ENCODE measurements at places on chromosomes 6 and 20. TPM values are rescaled to one million over a fixed set of nuclear protein-coding genes. Genes with fewer than 3 reads are reported as not detected.

The CRISP3 gene
- total RNA-seq: not detected

The BNIP5 gene
- total RNA-seq: not detected

The TUBE1 gene
- total RNA-seq: 14.2 TPM

The DLL1 gene
- 18.8 TPM for total RNA-seq

The APCDD1L gene
- total RNA-seq: 4.4 TPM

The FUT9 gene
- not detected for total RNA-seq

The PCSK2 gene
- not detected for total RNA-seq

The AKAP7 gene
- 3.4 TPM for total RNA-seq

The SLCO4A1 gene
- 2.3 TPM for total RNA-seq

The UBE2C gene
- total RNA-seq: 148 TPM

The GTSF1L gene
- total RNA-seq: not detected

The PTCRA gene
- total RNA-seq: not detected

The PANK2 gene
- total RNA-seq: 35.4 TPM

The ADISSP gene
- 77.4 TPM for total RNA-seq

The TRERF1 gene
- total RNA-seq: 10.9 TPM

The PRR18 gene
- not detected for total RNA-seq

The PKIB gene
- total RNA-seq: 2.9 TPM

The CCN5 gene
- total RNA-seq: not detected

The HLA-DQB1 gene
- 1.7 TPM for total RNA-seq

The SEL1L2 gene
- total RNA-seq: not detected

The EYA4 gene
- total RNA-seq: not detected

The PRICKLE4 gene
- 0.42 TPM for total RNA-seq

The SLC22A16 gene
- total RNA-seq: not detected

The B3GAT2 gene
- total RNA-seq: not detected

The SOX18 gene
- not detected for total RNA-seq

The ITCH gene
- 85.9 TPM for total RNA-seq

The TCP11 gene
- total RNA-seq: not detected

The PRDM1 gene
- total RNA-seq: 19.6 TPM

The FAM209B gene
- 0.71 TPM for total RNA-seq

The FBXO5 gene
- total RNA-seq: 24.9 TPM

The PIGT gene
- 53.9 TPM for total RNA-seq

The GPX5 gene
- not detected for total RNA-seq

The CGA gene
- total RNA-seq: not detected

The SFTA2 gene
- not detected for total RNA-seq

The RGS17 gene
- 0.32 TPM for total RNA-seq

The BEND6 gene
- 1.8 TPM for total RNA-seq

The APOBEC2 gene
- total RNA-seq: not detected

The CCN6 gene
- 0.11 TPM for total RNA-seq

The LRFN2 gene
- not detected for total RNA-seq

The PNPLA1 gene
- not detected for total RNA-seq

The RRAGD gene
- 0.04 TPM for total RNA-seq

The AVP gene
- not detected for total RNA-seq

The IFNGR1 gene
- 48.2 TPM for total RNA-seq

The WFDC2 gene
- total RNA-seq: not detected

The BMP5 gene
- total RNA-seq: not detected

The NFATC2 gene
- under 0.01 TPM for total RNA-seq

The THBD gene
- total RNA-seq: 2.0 TPM

The ADGRF1 gene
- total RNA-seq: 17.1 TPM

The ZNF391 gene
- total RNA-seq: 3.5 TPM

The CD40 gene
- 10.9 TPM for total RNA-seq

The TMEM217 gene
- total RNA-seq: 0.63 TPM

The SYNJ2 gene
- 15.7 TPM for total RNA-seq

The ULBP2 gene
- 8.3 TPM for total RNA-seq

The NNAT gene
- 0.54 TPM for total RNA-seq

The MYLK2 gene
- total RNA-seq: 0.07 TPM

The LY6G5C gene
- 1.1 TPM for total RNA-seq

The TGM3 gene
- total RNA-seq: not detected

The SNPH gene
- 6.0 TPM for total RNA-seq

The KIFC1 gene
- 58.0 TPM for total RNA-seq

The CLPSL2 gene
- not detected for total RNA-seq

Measured in foreskin keratinocyte (primary cell).